ENCODE measurements at places on chromosomes 3 and 15. TPM values are rescaled to one million over a fixed set of nuclear protein-coding genes. Genes with fewer than 3 reads are reported as not detected.

GRCh38 chr15:62809968-62810260, 232.6 kb upstream of the TPM1 start:
- no peak overlapping the region for H3K4me3 ChIP-seq
- no peaks in the 10 kb centered on the region for H3K36me3 ChIP-seq
- H3K4me1 ChIP-seq: no peaks in the 10 kb centered on the region
- H3K27me3 ChIP-seq: no peaks in the 10 kb centered on the region

Gene IGSF10
- total RNA-seq: not detected

Gene QRICH1
- 164 TPM for total RNA-seq

Gene ADCY5
- total RNA-seq: not detected

DNA sequence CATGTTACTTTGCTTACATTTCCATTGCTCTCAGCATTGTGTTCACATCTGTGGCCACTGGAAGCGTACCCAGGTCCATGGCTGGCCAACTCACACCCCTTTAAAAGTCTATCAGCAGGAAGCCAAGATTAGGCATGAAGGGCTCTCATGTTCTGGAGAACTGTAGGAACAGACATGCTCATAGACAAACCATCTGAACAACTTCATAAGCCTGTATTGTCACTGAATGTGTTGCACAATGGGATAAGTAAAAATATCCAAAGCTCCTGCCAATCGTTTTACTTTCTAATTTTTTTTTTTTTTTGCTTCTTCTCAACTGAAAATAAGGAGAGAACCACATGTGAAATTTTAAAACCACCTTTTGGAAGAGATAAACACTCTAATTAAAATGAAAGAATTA, 6.4 kb downstream of the RPLP1 start:
- H3K4me1 ChIP-seq: peaks cover 35% of the 10 kb centered on the region
- no peak for DNase-seq
- H3K36me3 ChIP-seq: peaks cover 44% of the 10 kb centered on the region
- H3K4me3 ChIP-seq: no peak overlapping the region
- H3K27ac ChIP-seq: no peak overlapping the region
- H3K27me3 ChIP-seq: no peaks in the 10 kb centered on the region

- H3K4me3 ChIP-seq: no peak overlapping the region
- peaks cover 10% of the 10 kb centered on the region for H3K27me3 ChIP-seq
- peaks cover 4% of the 10 kb centered on the region for H3K36me3 ChIP-seq
- H3K4me1 ChIP-seq: peaks cover 20% of the 10 kb centered on the region
- peak overlapping the region; percentile 65 for H3K27ac ChIP-seq
Observed at GRCh38 chr3:56942523-56942922, 117.9 kb upstream of the SPATA12 start.

DNA sequence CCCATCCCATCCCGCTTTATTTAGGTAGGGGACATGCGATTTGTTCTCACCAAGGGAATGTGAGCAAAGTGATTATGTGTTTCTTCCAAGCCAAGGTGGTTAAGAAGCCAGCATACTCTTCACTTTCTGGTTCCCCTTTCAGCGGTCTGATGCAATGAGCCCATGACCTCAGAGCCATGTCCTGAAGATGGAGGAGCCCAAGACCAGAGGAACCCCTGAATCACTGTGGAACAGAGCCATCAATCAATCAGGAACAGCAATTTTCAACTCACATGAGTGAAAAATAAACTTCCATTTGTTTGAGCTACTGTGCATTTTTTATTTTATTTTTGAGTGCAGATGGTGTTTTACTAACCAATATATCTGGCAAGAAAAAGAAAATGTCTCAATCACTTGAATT, 10.8 kb downstream of the THRB start:
- no peak overlapping the region for H3K4me3 ChIP-seq
- no peak for DNase-seq
- H3K4me1 ChIP-seq: no peaks in the 10 kb centered on the region
- no peak overlapping the region for H3K27ac ChIP-seq
- no peaks in the 10 kb centered on the region for H3K27me3 ChIP-seq
- no peaks in the 10 kb centered on the region for H3K36me3 ChIP-seq

Gene CLDN18
- not detected for total RNA-seq

- peaks cover 8% of the 10 kb centered on the region for H3K36me3 ChIP-seq
- H3K27ac ChIP-seq: no peak overlapping the region
- peaks cover 3% of the 10 kb centered on the region for H3K4me1 ChIP-seq
- DNase-seq: no peak
Observed at GRCh38 chr3:183485585-183485984, 57.2 kb upstream of the MCF2L2 start.

Gene SSR3
- 197 TPM for total RNA-seq

Gene ACOX2
- not detected for total RNA-seq

- H3K36me3 ChIP-seq: no peaks in the 10 kb centered on the region
- DNase-seq: no peak
- no peak overlapping the region for H3K4me3 ChIP-seq
Observed at GRCh38 chr3:31523543-31523942, 9.2 kb upstream of the STT3B start.

Gene YEATS2
- 60.1 TPM for total RNA-seq

Gene FRMD5
- total RNA-seq: 0.09 TPM

DNA sequence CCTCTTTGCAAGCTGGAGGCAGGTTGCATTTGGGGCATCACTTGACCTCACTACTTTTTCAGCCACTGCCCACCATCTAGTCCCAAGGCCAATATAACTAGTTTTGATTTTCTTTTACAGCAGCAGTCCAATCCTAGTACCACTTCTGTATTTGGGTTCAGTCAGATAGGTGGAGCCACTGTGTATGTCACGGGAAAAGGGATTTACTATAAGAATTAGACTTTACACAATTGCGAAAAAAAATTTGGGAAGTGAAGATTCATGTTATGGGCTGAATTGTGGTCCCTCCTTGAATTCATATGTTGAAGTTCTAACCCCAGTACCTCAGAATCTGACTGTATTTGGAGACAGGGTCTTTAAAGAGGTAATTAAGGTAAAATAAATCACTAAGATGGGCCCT, 37.4 kb upstream of the NMNAT3 start:
- H3K4me3 ChIP-seq: no peak overlapping the region
- DNase-seq: no peak

Gene PDZRN3
- not detected for total RNA-seq

DNA sequence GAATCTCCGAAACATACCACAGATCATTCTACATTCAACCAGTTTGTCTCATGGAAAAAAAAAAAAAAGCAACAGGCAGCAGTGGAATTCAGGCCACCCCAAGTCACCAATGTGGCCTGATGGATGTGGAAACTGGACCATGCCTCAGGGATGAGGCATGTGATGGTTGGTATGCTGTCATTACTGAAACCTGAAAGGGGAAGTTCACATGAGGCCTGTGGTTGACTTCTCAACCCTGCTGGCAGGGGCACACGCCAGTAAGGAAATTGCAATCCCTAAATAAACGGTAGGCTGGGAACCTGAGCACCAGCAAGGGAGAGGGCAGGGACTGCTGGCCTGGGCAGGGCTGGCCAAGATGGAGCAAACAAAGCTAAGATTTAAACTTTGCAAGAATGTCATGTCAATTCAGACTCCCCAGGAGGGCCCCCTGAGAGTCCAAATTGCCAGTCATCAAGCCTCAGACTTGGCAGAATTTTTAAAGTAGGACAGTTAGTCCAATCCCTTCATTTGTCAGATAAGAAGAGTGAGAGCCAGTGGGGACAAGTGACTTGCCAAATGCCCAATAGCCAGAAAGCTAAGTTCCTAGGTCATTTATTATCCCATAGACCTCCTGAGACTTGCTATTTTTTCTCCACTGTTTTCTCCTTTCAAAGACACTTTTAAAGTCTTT, 310.4 kb downstream of the ERC2 start:
- no peak overlapping the region for H3K27ac ChIP-seq
- no peaks in the 10 kb centered on the region for H3K36me3 ChIP-seq
- H3K4me3 ChIP-seq: no peak overlapping the region

- H3K4me3 ChIP-seq: no peak overlapping the region
- H3K4me1 ChIP-seq: peaks cover 18% of the 10 kb centered on the region
- no peak for DNase-seq
Observed at GRCh38 chr3:156525808-156526207, 29.1 kb downstream of the SSR3 start.

Gene SFMBT1
- total RNA-seq: 23.4 TPM

DNA sequence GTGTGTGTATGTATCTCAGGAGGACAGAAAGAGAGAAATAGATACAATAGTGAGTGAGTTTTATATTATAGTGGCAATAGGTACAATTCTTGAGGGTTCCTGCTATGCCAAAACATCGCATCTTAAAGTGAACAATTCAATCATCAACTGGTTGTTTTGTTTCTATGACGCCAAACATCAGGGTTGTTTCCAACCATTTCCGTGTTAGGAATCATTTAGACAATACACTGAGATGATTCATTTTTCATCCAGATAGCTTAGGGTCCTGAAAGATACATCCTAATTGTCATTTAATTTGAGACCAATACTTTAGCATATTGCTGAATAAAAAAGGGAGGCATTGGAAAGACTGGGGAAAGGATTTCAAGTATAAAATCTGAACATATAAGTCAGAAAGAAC, 472.2 kb downstream of the MCTP2 start:
- H3K27ac ChIP-seq: no peak overlapping the region
- H3K36me3 ChIP-seq: no peaks in the 10 kb centered on the region
- H3K4me3 ChIP-seq: no peak overlapping the region
- no peaks in the 10 kb centered on the region for H3K4me1 ChIP-seq
